ENCODE measurements at places on chromosomes 2 and 18.

GRCh38 chr18:55338978-55339650 lies 248.9 kb downstream of the TCF4 start:
- no peak for DNase-seq

GRCh38 chr18:11183637-11184036 lies 34.3 kb upstream of the PIEZO2 start:
- DNase-seq: no peak

- no peak for DNase-seq
Measured at GRCh38 chr2:32958821-32959220, 12.1 kb downstream of the LTBP1 start.

DNA sequence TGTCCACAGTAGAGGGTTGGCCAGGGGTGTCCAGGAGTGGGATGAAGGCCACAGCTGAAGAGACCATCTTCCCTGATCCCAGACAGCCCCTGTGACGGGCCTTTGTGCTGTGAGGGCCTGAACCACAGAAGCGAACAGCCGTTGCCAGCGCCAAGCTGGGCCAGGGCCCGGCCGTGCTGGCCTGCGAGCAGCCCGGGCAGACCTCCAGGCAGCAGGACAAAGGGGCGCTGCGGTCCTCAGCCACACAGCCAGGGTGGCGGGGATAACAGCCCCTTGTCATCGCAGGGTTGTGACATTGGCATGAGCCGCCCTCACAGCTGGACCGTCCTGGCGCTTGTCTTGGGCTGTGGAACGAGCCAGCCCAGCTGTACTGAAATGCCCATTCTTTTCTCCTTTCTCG lies 161.1 kb downstream of the FAM210A start:
- DNase-seq: peak; percentile 72

GRCh38 chr2:68831686-68832232 lies 39.4 kb downstream of the BMP10 start:
- no peak for DNase-seq

DNA sequence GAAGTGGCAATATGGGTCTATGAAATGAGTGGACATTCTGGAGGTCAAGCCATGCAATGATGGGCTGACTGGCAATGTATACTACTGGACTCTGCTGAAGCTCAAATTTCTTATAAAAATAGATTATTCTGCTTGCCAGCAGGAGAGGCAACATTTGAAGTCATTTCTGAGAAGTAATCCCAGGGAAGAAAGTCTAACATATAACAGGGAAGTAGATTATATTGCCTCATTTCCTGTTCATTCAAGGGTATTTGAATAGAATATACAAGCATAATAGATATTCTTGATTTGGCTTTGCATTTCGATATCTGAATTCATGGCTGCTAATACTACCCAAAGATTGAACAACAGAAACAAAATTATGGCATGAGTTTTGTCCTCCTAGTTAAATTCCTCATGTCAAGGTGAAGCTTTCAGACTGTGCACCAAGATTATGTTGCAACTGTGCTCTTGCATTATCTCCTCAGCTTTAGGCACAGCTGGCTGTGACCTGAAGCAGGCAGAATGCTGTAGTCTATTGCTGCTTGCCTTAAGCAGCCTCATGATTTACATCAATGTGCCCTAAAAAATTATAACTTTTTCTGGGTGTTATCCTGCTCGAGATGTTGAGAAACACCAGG lies 13.3 kb upstream of the TMX3 start:
- DNase-seq: no peak

GRCh38 chr2:21981127-21981526 lies 857.4 kb downstream of the TDRD15 start:
- no peak for DNase-seq

- DNase-seq: no peak
Measured at GRCh38 chr18:48080546-48080945, 150.1 kb upstream of the SMAD2 start.

DNA sequence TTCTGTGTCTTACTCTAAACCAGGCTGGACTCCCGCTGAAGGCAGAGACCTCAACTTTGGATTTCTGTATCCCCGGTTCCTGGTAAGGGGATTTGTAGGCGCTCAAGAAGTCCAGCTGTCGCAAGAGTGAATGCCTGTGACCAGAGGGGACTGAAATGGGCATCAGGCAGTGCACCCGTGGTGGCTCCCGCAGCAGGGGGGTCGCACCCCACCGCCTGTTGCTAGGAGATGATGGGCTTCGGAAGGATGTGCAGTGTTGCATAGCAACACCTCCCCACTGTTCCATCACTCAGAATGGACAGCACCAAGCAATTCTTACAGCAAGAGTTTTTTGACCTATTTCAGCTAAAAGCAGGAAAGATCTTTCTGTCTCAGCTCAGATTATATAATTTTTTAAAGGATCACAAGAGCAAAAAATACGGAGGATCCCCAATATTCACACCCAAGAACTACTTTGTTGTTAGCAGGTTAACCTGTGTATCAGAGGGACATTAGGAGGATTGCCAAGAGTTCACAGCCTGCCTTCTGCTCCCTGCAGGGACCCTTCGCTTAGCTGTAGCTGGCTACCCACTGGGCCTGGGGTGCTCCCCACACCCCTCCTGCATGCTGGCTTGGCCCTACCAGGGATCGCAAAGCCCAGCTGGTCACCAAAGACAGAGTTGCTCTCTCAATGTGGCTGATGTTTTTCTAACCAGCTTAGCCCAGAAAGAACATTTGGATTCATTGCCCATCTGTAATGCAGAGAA lies 63.8 kb downstream of the SOWAHC start:
- no peak for DNase-seq

DNA sequence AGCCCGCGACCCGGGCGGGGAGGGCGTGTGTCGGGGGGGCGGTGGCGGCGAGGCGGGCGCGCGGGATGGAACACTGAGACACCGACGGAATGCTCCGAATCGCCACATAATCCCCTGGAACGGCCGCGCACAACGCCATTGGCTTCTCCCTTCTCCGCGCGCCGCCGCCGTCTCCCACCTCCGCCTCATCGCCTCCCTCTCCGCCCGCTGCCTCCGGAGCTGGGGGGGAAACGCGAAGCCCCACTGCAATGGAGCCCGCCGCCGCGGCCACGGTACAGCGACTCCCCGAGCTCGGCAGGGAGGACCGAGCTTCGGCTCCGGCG lies at the start of gene PHLPP1:
Gene PHLPP1 (plus strand): TSS at position 106 of the 323 bp plus-strand sequence. CDS start 143 bp downstream, at position 249.
- DNase-seq: no peak

- no peak for DNase-seq
Measured at GRCh38 chr18:36387310-36387709, 89.8 kb downstream of the FHOD3 start.

GRCh38 chr2:10352972-10353371 lies 50.3 kb downstream of the HPCAL1 start:
- no peak for DNase-seq

- DNase-seq: no peak
Measured at GRCh38 chr18:54607213-54608027, 16.4 kb downstream of the DYNAP start.

DNA sequence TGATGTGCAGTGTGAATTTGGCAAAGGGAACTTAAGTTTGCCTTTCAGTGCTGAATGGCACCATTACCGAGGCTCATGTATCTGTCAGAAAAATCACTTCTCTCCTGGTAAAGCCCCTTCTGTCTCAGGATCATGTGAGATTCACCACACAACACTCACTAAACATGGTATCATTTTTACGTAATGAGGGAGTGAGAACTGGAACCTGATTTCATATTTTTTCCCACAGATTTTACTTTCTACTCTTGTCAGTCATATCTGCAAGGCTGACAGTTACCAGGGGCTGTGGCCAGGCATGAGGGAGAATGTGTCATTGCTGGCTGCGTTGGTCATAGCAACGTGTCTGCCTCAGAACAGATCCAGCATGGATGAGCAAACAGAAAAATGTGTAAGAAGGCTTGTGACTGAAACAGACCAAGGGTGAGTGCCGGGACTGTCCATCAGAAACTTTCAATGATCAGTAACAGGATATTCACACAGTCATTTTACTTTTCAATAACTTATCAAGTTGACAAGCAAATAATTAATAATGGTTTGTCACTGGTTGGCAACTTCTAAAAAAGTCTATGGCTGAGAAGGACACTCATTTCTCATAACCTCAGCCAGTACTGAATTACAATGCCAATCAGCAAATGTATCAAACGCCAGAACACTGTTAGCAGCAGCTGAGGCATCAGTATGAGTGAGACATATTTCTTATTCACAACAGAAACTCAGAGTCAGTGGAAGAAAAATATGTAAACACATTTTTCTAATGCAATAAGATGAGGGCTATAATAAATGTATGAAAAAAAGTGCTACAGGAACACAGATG lies 100.5 kb downstream of the CDC42EP3 start:
- no peak for DNase-seq

GRCh38 chr2:60394463-60394862 lies 159.0 kb downstream of the BCL11A start:
- DNase-seq: no peak

- DNase-seq: no peak
Measured at GRCh38 chr18:23189768-23190661, 54.7 kb downstream of the CABLES1 start.

- DNase-seq: no peak
Measured at GRCh38 chr2:126909366-126909765, 10.7 kb downstream of the TEX51 start.

DNA sequence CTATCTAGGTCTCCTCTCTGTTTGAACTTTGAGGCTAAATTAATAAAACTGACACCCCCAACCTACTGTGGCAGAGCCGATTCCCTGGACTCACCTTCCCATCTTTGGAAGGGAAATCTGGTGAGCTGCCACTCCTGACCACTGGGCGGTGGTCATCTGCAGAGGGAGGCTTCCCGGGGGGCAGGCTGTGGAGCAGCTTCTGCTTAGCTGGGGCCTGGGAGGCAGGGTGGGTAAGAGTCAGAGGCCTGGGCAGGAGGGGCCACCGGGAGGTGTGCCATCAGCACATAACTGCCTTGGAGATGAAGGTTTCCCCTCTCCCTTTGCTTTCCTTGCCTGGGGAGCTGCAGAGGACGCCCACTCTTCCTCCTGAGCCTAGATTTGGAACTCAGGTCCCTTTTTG lies 2.3 kb upstream of the NPPC start:
- DNase-seq: no peak

DNA sequence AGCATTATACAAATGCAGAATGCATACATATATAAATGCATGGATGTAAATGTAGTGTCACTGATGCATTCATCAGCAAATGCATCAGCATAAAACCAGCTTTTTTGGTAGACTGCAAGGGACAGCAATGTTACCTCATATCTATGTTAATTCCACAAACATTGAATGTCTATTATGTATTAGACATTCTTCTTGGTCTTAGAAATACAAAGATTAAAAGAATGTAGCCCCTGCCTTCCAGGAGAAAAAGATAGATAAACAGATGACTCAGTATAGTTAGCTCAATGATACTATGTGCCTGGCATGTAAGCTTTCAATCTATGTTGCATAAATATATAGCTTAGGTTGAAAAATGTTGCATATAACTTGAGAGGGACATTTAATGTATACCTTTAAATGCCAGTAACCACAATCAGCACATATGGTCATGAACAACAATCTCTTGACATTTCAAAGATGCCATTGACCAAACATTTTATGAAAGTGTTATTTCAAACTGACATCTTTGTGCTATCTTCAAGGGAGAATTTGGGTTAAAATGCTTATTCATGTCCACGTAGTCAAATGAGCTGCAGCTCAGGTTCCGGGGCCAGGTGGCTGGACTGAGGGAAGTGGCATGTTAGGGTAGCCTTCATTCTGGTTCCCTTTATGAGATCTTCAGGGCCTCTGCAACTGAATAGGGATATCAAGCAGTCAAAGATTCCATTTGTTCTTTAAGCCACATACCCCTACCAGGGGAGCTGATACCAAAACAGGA lies 45.2 kb upstream of the GCG start:
- no peak for DNase-seq

DNA sequence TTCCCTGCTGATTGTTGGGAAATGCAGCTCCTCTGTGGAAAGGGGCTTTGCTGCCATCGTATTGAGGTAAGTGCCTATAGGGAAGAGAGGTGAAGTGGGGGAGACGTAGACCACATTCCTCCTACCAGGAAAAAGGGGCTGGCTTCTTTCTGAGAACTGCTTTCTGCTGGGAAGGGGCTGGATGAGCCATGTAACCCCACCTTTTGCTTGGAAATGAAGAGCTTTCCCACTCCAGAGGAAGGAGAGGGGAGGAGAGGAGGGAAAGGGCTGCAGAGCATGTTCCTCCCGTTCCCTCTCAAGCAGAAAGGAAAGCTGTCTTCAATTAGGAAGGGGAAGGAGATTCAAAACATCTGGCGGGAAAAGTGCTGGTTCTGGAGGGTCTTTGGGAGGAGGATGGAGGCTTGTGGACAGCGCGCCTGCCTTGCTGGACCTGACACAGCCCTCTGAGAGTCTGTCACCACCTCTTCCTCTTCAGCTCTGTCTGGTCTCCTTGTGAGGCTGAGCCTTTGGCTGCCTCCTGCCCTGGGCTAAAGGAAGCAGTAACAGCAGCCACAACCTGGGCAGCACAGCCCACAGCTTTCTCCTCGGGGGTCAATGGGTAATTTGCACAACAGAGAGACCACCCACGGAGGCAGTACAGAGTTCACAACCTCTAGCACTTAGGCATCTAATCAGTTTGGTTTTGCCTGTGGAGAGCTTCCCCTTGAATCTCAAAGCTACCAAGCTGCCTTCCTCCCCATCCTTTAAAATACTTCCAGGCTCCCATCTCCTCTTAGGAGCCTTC lies 410.0 kb upstream of the TNP1 start:
- DNase-seq: no peak

- DNase-seq: no peak
Measured at GRCh38 chr18:67363694-67364093, 152.8 kb downstream of the DSEL start.

DNA sequence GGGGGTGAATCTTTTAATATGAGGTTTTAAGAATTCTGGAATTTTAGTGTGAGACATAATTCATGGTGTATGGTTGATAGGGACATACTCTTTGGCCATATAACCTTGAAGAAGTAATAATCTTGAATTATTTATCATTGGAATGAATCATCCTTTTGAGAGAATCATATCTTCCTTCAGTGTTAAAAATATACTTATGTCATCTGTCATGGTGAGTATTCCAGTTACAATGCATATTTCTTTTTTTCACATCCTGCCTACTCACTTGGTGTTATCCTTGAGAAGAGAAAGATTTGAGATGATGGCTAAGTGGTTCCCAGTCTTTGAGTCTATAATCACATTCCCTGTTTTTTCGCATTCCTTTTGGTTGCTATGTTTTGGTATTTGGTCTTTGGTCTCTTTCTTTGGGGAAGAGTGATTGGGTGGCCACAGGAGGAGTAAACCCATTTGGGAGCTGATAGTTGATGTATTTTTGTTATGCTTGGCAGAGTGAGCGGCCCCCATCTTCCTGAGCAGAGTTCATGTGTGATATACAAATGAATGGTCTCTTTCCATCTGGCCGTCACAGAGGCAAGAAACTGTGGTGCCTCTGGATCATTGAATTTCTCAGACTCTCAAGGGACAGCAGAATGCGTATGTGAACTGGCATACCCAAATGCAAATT lies 21.6 kb downstream of the ASAP2 start:
- no peak for DNase-seq

Measured in frontal cortex (tissue), 4 donors.